ENCODE measurements at places on chromosomes 7 and 10.

DNA sequence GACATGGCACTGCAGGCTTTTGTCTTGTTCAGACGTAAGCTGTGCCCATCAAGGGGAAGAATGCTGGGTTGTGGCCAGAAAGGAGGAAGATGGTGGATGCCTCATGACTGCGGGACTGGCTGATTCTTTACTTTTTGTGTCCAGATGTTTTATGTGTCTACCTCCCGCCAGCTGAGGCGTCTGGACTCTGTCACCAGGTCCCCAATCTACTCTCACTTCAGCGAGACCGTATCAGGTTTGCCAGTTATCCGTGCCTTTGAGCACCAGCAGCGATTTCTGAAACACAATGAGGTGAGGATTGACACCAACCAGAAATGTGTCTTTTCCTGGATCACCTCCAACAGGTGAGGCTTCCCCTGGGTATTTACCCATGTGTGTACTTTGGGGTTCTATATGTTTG, 53.5 kb downstream of the ABCC2 start:
- no peak for DNase-seq

GRCh38 chr7:34163956-34164355, 258.6 kb downstream of the BMPER start:
- no peak for DNase-seq

DNA sequence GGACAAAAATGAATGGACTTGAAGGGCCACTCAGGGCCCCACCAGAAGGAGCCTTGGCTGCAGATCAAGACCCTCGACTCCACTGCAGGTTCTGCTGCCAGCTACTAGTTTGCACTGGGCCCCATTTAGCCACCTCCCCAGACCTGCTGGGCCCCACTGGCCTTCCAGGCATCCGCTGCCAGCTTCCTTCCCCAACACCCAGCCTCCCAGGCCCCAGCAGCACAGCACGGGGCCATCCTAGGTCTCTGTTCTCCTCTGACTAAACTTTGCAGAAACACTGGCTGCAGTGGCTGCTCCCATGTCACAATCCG, 277.4 kb upstream of the KLF14 start:
- no peak for DNase-seq

DNA sequence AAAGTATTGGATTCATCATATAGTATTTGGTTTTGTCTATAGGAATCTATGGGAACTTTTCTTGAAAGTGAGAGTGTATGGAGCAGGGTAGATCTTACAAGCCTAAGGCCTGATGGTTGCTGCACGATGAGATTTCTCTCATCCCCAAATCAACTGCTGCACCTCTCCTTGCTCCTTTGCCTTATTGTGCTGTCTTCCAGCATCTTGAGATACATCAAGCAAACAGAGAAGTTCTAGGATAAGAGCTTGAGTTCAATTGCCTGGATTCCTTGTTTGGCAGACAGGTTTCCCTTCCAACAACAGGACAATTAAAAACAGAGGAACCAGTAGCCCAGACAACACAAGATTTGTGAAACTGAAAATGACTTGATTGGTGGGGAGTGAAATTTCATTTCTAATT, 56.6 kb downstream of the CPED1 start:
- DNase-seq, result no peak

- DNase-seq, result no peak
Observed at GRCh38 chr7:132650498-132650897, 74.2 kb upstream of the PLXNA4 start.

DNA sequence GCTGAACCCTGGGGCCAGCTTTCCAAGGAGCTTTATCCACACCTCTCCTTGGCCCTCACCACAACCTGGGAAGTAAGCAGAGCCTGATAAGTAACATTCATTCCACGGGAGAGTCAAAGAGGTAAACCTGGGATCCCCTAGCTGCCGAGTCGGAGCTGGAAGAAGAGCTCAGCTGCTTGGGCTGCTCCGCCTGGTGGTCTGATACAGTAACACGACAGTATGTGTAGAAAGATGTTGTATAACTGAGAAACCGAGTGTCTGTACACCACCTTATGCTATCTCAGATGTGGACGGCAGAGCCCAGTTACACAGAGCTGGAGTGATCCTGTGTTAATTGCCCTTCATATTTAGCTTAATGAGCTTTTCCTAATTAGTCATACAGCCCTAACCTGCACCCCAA, 151.3 kb upstream of the KMT2E start:
- no peak for DNase-seq

DNA sequence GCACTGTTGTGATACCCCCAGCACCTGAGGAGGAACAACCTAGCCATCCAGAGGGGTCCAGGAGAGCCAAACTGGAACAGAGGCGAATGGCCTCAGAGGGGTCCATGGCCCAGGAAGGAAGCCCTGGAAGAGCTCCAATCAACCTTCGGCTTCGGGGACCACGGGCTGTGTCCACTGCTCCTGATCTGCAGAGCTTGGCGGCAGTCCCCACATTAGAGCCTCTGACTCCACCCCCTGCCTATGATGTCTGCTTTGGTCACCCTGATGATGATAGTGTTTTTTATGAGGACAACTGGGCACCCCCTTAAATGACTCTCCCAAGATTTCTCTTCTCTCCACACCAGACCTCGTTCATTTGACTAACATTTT, 1.6 kb upstream of the CASP2 start:
- no peak for DNase-seq

GRCh38 chr10:124065382-124066125, 27.8 kb downstream of the CHST15 start:
- DNase-seq, result no peak

DNA sequence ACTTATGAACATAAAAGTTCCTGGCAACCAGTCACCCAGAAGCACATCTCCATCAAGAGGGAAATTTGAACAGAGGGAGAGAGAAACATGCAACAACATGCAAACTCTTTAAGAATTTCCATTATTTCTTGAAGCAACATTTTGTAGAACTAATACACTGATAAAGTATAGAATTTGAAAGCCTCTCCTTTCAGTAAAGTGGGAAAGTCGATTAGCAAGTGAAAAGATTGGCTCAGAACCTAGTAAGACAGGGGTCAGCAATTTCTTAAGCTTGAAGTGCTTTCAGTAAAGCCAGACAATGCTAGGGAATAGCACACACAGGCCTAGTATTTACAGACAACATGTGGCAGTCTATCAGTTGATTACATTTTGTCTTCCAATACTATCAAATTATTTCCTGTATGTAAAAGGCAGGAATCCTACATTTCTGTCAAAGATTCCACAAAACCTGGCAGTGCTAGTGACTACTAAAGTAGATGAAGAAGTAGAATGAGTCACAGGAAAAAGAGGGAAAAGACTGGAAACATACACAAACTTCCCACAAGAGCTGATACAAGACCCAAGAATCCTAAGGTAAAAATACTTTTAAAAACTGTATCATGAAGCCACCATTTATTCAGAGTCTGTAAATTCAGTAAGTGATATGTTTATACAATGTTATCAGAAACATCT, 25.2 kb downstream of the DNAJC1 start:
- DNase-seq, result no peak

DNA sequence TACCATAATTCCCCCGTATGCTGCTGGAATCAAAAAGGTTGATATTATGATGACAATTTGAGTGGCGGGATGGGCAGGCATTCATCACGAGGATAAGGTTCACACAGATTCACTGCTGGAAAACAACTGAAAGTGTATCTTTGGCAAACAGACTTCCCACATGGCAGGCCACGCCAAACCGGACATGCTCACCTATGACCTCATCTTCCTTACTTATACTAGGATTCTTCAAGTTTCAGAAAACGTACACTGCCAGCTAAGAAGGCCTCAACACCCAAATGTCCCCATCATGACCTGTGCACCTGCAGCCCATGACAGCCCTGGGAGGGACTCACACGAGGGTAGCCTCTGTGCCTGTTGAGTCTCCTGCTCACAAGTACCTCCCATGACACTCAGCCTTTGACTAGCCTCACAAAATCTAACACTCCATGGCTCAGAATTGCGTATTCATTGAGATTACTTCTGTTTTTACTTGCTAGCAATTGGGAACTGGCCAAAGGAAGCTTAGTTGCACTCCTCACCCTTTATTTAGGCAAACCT, 259.0 kb upstream of the GHITM start:
- DNase-seq, result no peak

DNA sequence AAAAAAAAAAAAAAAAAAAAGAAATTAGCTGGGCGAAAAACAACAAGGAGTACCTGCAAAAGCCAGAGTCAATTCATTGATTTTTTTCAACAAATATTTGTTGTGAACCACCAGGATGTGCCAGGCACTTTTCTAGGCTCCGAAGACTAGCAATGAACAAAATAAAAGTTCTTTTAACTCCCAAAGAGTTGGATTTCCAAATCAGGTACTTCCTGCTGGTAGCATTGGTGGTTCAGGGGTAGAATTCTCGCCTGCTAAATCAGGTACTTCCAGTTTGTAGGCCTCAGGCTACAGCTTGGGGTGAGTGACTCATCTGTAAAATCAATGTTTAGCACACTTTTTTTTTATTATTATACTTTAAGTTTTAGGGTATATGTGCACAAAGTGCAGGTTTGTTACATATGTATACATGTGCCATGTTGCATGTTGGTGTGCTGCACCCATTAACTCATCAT, 10.9 kb downstream of the PPA1 start:
- no peak for DNase-seq

DNA sequence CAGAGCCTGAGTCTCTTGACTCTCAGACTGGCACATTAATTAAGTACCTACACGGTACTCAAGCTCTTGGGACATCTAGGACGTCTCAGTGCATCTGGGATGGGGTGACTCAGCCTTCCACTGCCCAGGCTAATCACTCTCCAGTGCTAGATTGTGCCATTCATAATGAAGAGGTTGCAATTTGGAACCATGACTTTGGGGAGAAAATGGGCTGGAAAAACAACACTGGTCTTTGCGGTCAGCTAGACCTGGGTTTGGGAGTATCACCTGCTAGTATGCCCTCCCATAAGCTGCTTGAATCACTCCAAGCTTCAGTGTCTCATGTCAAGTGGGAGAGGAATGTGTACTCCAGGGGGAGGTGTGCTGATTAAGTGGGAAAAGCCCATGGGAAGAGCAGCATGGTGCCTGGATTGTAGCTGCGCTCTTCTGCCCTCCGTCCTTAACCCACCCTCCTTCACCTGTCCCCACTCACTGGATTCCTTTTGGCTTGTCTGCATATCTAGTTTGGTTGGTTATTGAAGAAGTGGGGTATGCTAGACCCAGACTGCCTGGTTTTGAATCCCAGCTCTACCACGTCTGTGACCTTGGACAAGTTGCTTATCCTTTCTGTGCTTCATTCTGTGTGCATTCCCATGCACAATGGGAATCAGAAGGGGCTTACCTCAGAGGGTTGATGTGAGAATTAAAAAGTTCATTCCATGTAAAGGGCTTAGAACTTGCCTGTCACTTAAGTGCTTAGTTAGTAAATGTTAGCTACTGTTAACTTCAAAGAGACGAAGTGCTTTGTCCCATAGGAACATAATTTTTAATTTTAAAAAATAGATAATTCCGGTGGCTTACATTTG, 3.8 kb downstream of the NFE2L3 start:
- no peak for DNase-seq

- no peak for DNase-seq
Observed at GRCh38 chr10:44962870-44963738, 3.5 kb downstream of the RASSF4 start.

DNA sequence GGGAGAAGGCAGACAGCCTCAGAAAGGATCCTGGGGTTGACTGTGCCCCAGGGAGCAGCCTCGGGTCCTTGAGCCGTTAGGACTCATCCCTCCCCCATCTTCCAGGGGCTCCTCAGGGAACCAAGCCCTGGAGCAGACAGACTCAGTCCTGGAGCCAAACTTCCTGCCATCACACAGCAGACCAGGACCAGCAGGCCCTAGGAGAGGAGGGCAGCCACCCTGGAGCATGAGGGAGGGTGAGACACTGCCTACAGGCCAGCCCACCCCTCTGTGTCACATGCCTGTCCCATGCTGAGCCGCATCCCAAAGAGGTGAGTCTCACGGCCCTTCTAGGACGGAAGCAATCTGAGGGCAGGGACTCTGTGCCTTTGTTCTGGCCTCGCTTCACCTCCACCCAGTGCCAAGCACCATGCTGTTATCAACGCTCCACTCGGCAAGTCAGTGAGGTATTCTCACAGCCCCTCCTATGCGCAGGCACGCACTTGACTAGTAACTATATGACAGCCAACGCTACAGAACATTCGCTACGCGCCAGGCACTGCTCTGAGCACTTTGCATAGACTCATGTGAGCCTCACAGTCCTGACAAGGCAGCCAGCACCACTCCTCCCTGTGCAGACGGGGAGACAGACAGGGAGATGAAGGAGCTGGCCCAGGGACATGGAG, 19.1 kb downstream of the MAD1L1 start:
- no peak for DNase-seq

DNA sequence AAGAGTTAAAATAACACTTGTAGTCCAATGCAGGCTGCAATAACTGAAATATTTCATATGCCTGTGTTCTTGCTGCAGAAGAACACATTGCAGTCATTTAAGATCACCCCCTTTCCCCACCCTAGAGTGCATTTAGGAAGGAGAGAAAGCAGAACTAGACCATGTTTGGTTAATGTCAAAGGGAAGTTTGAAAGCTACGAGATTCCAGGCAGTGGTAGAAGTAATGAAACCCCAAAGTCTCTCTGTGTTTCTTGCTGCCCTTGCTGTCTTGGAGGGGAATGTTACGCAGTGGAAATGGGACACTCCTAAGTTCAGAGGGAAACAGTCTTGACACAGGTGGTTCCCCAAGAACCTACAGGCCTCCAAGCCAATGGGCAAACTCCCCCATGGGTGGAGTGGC, 242.9 kb downstream of the PTEN start:
- no peak for DNase-seq

DNA sequence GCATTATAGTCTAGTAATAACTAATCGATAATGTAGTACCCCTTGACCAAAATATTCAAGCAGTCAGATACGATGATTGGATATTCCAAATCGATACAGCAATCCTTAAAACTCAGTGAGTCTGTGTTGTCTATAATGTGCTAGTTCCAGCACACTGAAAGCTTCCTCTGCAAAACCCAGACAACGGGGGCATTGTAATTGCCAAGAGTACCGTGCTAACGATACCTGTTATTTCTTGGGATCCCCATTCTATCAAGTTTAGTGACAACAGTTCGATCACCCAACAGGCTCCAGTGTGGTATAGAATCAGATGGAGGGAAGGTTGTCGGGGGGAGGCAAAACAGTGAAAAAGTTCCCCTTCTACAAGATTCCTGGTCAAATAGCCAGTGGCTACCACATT, 865 bp downstream of the ZNF438 start:
- DNase-seq, result no peak

GRCh38 chr10:26090762-26091161, 125.8 kb upstream of the GAD2 start:
- DNase-seq, result no peak

GRCh38 chr10:75426880-75427279, 4.5 kb upstream of the LRMDA start:
- DNase-seq, result no peak

- no peak for DNase-seq
Observed at GRCh38 chr10:47405857-47406547, 21.9 kb upstream of the ZNF488 start.

- DNase-seq, result no peak
Observed at GRCh38 chr10:22338185-22338900, 7.0 kb upstream of the SPAG6 start.
